Pericardium fibroblast (primary cell): ENCODE measurements at places on chromosomes 7 and 10. TPM values are rescaled to one million over a fixed set of nuclear protein-coding genes. Genes with fewer than 3 reads are reported as not detected.

EN2 gene
- total RNA-seq = under 0.01 TPM in 1 of 2 replicates, not detected in the other

FAM20C gene
- 34.8 and 47.4 TPM in 2 replicates for total RNA-seq

ACTA2 gene
- total RNA-seq = 181 and 1,821 TPM in 2 replicates

CDK14 gene
- total RNA-seq = 20.2 and 26.5 TPM in 2 replicates

ZP3 gene
- 1.4 and 6.5 TPM in 2 replicates for total RNA-seq

ZCWPW1 gene
- 0.58 and 2.4 TPM in 2 replicates for total RNA-seq

SAP25 gene
- total RNA-seq = 0.93 and 2.4 TPM in 2 replicates

CCDC186 gene
- total RNA-seq = 5.1 and 5.4 TPM in 2 replicates

TAS2R3 gene
- total RNA-seq = 0.17 TPM in 1 of 2 replicates, not detected in the other

TLL2 gene
- under 0.01 TPM in 1 of 2 replicates, not detected in the other for total RNA-seq

GTF2IRD1 gene
- 16.6 and 24.3 TPM in 2 replicates for total RNA-seq

CFAP58 gene
- total RNA-seq = 0.23 and 0.26 TPM in 2 replicates

IDE gene
- 14.1 and 16.3 TPM in 2 replicates for total RNA-seq

ELMO1 gene
- total RNA-seq = 2.8 and 4.6 TPM in 2 replicates

CALML5 gene
- not detected in 2 replicates for total RNA-seq

PGAM1 gene
- total RNA-seq = 316 and 578 TPM in 2 replicates

LRRD1 gene
- not detected in 2 replicates for total RNA-seq

LSM8 gene
- total RNA-seq = 13.3 and 38.5 TPM in 2 replicates

FAM131B gene
- total RNA-seq = 0.35 and 2.9 TPM in 2 replicates

CALHM3 gene
- 0.58 TPM in 1 of 2 replicates, not detected in the other for total RNA-seq

TMEM225B gene
- total RNA-seq = 0.23 and 4.2 TPM in 2 replicates

TRIM73 gene
- under 0.01 and 0.70 TPM in 2 replicates for total RNA-seq

STEAP1B gene
- total RNA-seq = 2.9 and 3.8 TPM in 2 replicates

OR13A1 gene
- not detected in 2 replicates for total RNA-seq
